ENCODE measurements at places on chromosomes 11 and 22.

DNA sequence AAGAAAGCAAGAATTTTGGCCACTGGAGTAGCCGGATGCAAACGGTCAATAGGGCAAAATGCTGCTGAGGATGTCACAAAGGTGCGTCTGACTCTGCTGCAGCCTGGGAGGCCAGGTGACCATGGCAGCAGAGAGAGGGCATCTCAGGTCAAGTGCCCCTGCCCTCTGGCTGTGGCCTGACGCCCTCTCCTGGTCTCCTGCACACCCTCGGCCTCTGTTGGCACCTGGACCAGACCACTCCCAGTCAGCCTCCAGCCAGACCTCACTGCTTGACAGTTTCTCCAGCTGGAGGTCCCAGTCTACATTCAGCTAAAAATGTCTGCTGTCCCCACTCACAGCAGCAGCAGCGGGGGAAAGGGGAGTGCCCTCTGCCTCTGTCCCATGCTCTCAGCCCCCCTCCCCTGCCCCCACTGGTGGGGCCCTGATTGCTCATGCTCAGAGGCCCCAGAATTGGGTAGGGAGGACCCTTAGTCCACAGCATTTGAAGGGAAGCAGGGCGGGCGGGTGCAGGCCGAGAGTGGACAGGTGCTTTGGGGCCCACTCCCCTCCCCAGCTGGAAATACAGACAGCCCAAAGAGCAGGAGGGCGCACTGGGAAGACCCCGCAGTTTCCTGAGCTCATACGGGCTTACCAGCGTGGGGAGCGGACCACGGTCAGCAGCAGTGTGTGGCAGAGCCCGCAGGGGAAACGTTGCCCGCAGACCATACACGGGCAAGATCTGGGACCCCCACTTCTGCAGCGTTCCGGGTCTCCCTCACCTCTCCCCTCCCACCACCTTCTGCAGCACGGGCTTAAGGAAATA, 1.6 kb upstream of the BRSK2 start:
- DNase-seq, result no peak

DNA sequence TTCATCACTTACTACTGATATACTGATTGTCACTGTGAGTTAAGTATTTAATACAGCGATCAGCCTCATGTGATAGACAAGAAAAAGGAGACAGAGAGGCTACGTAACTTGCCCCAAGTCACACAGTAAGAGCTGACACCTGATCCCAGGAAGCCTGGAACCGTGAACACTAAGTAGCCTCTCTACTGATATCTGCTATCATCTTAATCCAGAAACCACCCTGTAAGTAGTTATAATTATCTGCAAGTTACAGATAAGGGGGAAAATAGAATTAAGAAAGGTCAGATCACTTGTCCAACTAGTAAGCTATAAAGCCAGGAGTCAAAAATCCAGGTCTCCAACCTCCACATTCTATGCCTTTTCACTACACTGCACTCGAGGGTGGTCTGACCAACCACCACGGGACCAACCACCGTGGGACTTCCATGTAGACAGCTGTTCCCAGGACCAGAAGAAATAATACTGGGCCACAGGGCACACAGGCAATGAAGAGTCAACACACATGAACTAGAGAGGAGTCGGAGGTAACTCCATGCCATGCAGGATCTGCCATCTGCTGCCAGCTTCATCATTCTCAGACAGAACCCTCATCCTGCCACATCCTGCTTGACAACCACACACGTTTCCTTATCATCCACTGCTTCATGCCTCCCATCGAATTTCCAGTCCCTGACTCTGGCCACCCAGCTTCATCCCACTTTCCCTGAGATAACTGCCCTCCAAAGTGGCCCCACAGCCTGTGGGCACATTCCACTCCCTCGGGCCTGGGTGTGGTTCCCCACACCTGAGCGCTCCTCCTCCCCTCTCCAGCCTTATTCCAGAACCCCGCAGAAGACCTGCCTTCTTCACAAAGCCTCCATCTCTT, 58.6 kb downstream of the MICAL3 start:
- no peak for DNase-seq

DNA sequence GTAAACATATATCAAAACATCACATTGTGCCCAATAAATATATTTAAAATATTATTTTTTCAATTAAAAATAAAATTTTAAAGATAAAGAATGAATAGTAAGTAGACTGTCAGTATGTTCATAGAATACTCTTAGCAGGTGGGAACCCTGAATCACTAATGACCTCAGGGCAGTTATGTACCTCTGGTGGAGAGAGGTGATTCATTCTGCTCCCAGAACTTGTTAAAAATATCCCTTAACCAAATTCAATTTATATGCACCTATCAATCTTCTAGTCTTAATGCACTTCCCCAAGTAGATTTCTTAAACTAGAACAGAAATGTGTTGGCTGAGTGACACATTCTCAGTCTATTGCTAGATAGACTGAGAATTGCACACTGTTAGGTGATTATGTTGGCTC, 183.9 kb upstream of the SYN3 start:
- no peak for DNase-seq

GRCh38 chr11:120457996-120458395, 53.6 kb upstream of the GRIK4 start:
- no peak for DNase-seq

- no peak for DNase-seq
Observed at GRCh38 chr11:86108191-86108590, 39.3 kb upstream of the PICALM start.

DNA sequence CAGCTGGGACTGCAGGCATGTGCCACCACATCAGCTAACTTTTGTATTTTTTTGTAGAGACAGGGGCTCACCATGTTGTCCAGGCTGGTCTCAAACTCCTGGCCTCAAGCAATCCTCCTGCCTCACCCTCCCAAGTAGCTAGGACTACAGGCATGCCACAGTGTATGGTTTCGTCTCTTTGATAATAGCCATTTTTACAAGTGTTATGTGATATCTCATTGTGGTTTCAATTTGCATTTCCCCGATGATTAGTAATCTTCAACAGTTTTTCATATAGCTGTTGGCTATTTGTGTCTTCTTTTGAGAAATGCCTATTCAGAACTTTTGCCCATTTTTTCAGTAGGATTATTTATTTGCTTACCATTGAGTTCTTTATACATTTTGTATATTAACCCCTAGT, 9.0 kb upstream of the MTMR3 start:
- no peak for DNase-seq

- DNase-seq, result peak; percentile 92
Observed at GRCh38 chr11:31645747-31646146, 136.2 kb downstream of the ELP4 start.

Data from fibroblast of skin of right biceps (primary cell).